ENCODE measurements at places on chromosomes 13 and 19.

DNA sequence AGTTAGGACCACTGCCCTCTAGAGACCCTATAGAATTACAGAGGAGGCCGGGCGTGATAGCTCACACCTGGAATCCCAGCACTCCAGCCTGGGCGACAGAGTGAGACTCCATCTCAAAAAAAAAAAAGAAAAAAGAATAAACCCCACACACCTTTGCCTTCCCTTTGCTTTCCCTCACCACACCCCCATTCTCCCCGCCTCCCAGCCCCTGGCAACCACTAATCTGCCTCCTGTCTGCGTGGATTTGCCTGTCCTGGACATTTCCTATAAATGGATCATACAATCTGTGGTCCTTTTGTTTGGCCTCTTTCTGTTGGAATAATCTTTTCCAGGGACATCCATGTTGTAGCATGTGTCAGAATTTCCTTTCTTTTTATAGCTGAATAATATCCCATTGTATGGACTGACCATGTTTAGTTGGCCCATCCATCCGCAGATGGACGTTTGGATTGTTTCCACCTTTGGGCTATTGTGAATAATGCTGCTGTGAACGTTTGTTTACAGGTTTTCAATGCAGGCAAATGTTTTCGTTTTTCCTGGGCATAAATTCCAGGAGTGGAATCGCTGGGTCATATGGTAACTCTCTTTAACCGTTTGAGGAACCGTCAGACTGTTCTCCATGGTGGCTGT is 15.3 kb downstream of the NACC1 start:
- no peak for DNase-seq

- peak; percentile 40 for DNase-seq
These were observed 767 bp upstream of the GADD45B start for GRCh38 chr19:2475018-2475701.

DNA sequence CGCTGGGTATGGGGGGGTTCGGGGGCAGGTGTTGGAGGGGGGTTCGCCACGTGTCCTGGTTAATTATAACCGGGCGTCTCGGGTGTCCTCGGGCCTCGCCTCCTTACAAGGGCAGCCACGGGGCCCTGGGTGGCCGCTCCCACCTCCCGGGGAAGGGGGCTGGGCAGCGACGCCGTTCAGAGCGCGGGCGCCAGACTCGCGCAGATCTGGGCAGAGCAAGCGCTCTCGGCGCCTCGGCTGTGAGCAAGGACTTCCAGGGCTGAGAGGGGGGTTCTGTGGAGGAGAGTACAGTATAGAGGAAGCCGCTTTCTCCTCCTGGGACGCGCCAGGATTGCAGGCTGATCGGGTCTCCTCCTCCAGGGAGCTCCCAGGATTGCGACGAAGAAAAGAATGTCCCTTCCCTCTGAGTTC is 1.0 kb upstream of the CKM start:
- DNase-seq, result no peak

- DNase-seq, result no peak
These were observed 8.7 kb downstream of the CILP2 start for GRCh38 chr19:19546751-19547162.

- DNase-seq, result no peak
These were observed 20.5 kb downstream of the SLC15A1 start for GRCh38 chr13:98731925-98732324.

All from activated T-helper 1 cell treated with anti-CD3 and anti-CD28 coated beads, Interleukin-2, amount 50 U/mL, for 16 hours (primary cell).